ENCODE measurements at places on chromosomes 4 and X.

GRCh38 chrX:103730147-103730795, 19.6 kb downstream of the TMEM31 start:
- no peak for DNase-seq

DNA sequence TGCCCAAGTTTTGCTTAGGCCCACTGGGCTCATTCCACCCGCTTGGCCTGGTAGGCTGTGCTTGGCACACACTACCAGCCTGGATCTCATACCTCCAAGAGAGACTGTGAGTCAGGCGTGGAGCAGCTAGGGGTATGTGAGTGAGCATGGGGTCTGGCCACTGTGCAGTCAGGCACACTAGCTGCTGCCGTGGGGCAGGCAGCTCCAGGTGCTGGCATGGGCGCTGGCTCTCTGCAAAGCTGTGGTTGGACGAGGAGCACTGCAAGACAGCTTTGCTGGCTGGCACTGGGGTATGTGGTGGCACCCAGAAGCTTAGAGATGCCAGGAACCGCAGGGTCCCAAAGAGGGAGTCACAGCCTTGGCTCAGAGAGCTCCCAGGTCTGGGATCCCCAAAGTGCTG, 377.8 kb downstream of the KCTD8 start:
- no peak for DNase-seq

- DNase-seq: no peak
These were observed 68.3 kb downstream of the FMR1NB start for GRCh38 chrX:148049441-148049840.

DNA sequence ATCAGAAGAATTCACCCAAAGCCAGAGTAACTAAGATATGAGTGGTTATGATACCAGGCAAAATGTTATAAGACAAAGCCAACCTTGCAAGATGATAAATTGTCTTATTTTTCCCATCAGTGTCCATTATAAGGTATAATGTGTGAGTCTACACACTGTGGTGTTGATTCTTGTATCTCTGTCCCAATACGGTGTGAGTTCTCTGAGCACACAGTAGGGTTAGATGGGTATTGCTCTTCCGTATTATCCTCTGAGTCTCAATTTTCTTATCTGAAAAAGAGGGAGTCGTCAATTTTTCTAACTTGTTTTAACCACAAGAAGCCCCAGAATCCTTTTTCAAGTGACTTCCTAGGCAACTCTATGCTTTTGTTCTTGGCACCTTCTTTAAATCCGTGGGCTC, 69.9 kb downstream of the HMGB2 start:
- no peak for DNase-seq

DNA sequence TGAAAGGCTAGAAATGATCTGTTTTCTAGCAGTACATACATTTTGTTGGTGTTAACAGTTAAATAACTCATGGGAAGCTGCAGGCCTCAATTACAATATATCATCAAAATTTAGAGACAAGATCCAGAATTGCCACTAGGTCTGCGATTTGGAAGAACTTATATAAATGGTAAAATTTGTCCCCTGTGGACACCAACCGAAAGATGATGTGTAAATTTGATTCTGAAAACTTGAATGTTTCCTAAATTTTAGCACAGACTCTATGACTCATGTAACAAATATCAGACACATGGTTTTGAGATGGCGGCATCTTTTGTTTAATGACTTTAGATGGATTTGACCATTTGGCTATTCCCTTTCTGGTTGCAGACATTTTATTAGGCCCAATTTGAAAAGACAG, 6.0 kb upstream of the HPGDS start:
- DNase-seq: no peak

DNA sequence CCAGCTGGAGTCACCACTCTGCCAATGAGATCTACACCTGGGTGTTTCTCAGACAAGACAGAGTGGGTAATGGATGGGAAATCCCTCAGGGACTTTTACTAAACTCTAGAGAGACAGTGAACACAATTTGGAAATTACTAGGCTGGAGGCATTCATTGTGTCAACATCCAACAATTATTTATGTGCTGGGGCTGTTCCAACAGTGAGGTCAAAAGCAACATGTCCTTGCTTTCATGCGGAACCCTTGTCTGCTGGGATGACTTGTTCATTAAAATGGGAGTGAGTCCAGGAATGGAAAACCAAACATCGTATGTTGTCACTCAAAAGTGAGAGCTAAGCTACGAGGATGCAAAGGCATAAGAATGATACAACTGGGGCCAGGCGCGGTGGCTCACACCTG, 54.0 kb downstream of the DRD5 start:
- DNase-seq: no peak

- DNase-seq: no peak
These were observed 67.9 kb upstream of the SLC4A4 start for GRCh38 chr4:71270901-71271300.

- DNase-seq: no peak
These were observed 161.7 kb downstream of the RBMX2 start for GRCh38 chrX:130563476-130563875.

DNA sequence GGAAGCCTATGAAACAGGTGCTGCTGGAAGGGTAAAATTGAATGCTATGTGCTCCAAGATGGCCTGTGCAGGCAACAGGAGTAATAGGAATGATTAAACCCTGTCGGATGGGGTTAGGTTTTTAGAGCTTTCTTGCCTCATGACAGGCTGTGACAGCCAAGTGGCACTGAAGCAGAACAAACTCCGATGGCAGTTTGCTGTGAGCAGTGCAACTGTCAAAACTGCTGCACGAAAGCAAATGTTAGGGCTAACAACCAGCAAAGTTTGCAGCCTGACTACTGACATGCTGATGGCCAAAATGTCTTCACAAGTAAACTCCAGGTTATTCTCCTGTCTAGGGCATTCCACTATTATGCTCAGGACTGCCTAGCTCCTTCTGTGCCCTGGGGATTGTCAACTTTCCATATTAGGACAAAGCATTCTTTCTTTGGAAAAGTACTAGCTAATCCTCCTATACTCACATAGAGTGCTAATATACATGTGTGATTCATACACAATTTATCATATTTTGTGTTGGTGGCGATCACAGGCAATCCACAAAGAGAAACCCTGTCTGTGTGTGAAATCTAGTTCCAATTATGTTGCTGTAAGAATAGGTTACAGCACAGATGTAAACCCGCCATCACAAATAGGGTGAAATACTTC, 486.6 kb upstream of the TENM3 start:
- no peak for DNase-seq
